Activated CD4-positive, CD25-positive, alpha-beta regulatory T cell treated with anti-CD3 and anti-CD28 coated beads, Interleukin-2, amount 50 U/mL, for 24 hours (primary cell): ENCODE measurements at places on chromosomes 1 and 21.

- no peak for ATAC-seq
These were observed 12.3 kb downstream of the LSS start for GRCh38 chr21:46216132-46216747.

- ATAC-seq: no peak
These were observed 40.1 kb upstream of the TMPRSS15 start for GRCh38 chr21:18443701-18444100.

- no peak for ATAC-seq
These were observed 17.6 kb downstream of the NPHP4 start for GRCh38 chr1:5974631-5975030.

- ATAC-seq: no peak
These were observed 15.0 kb upstream of the PTPN14 start for GRCh38 chr1:214566158-214567104.

DNA sequence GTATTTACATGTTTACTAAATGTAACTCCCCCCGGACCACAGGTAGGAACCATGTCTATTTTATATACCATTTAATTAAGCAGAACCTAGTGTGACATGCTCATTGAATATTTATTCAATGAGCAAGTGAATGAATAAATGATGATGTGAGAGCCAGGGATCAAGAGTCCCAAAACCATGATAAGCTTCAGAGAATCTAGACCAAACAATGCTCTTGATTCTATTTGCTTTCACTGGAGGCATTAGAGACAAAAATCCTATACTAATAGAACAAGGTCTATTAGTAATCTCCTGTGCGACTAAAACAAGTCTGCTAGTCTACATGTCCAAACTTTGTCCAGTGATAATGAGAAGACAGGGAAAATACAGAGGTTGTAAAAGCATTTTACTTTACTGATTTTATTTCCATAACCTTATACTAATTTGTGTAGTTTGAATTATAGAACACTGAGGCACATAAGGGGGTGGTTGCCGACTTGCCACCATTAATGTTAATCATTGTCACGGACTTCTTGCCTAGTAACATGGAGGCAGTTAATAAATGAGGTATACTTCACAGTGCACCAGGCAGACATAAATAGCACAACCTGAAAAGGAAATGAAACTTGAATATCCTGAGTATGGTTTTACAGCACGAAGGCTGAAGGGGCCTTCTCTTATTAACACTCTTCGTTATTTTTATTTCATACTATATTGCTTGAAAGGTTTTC, 69.8 kb downstream of the TBX15 start:
- no peak for ATAC-seq

DNA sequence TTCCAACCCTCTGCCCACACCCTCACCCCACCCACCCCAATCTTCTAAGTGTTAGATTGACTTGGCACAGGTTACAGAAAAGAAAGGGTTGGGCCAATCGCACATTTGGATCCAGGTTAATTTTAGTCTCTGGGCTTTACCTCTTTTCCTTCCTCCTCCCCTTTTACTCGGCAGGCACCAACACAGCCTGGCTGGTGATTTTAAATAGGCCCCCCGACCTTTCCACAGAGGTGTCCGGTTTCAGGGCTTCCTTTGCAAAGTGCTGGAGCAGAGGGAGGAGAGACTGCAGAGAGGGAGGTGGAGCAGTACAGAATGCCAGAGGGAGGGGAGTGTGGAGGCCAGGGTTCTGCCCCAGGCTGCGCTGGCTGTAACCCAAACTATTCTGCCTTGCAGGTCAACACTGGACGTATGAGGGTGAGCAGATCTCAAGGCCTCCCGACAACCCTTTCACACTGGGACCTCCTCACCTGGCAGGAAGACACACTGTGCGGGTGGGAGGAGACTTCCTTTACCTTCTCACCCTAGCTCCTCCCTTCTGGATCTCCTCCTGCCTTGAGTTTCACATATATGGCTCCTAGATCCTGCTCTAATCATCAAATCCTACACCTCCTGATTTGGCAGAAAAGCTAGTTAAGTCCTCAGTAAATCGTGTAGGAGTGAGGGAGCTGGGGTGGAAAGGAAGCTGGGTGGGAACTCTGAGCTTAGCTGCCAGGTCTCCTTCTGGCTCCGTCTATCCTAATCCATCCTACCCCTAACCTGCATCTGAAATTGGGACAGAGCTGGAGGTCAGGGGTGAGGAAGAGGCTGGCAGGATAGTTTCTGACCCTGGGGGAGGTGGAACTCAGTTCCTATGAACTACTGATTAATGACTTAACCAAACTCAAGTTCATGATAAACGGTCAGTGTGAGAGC, 2.4 kb downstream of the CA14 start:
- no peak for ATAC-seq

GRCh38 chr1:203871114-203871880, 9.9 kb downstream of the SNRPE start:
- ATAC-seq: no peak

GRCh38 chr1:114081437-114082303, 72.0 kb downstream of the SYT6 start:
- ATAC-seq: no peak

GRCh38 chr1:209896346-209896745, 41.7 kb upstream of the SYT14 start:
- no peak for ATAC-seq

DNA sequence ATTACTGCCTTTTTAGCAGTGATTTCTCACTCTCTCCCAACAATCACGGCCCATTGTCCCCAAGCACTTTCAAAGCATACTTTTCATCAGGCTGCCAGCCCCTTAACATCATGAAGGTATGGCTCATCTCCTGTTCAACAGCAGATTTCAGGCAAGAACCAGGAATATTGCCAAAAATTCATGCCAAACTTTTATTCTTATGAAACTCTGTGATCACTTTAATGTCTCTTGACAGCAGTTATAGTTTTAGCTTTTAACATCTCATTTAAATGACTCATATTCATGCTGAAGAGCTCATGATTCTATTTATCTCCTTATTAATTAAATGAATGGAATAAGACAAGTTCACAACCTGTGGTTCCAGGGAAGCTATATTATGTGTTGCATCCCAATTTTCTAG, 235.1 kb downstream of the GRIK1 start:
- no peak for ATAC-seq

- no peak for ATAC-seq
These were observed 31.6 kb downstream of the RAP1GAP start for GRCh38 chr1:21637514-21637913.

- no peak for ATAC-seq
These were observed 19.5 kb downstream of the C1orf174 start for GRCh38 chr1:3880429-3881192.

GRCh38 chr21:41777951-41778815, 11.3 kb upstream of the RIPK4 start:
- no peak for ATAC-seq

DNA sequence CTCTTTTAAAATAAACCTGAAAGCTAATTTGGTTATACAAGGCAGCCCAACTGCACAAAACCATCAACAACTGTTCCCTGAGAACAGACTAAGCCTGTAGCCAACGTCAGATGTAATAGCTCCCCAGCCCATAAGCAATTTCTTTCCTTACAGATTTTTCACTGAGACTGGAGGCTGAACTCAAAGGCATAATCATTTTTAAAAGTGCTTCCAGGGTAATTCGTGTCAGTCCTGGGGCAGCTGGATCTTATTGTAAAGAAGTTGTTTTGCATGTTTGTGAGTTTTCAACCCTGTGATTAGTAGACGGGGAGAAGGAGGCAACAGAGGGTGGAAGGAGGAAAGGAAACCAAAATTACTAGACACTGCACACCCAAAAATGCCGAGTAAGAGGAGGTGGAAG, 3.2 kb downstream of the DPT start:
- no peak for ATAC-seq

GRCh38 chr1:23931491-23931880, 18.3 kb upstream of the CNR2 start:
- ATAC-seq: no peak

DNA sequence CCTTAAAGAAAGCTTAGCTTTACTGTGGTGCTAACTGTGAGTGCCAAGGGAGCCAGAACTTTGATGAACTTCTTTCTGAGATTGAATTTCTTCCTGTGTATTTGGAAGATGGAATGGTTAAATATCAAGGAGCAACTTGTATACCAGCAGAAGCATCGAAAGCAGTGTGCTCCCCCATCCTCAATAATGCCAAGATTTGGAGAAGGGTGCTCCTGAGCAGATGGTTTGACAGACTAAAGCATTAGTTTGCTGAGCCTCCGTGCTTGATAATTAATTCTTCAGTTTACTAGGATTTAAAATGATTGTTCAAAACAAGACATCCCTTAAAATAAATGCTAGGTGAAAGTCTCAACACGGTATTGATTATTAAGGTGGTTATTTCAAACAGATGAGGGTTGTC, 42.4 kb upstream of the AKT3 start:
- no peak for ATAC-seq

DNA sequence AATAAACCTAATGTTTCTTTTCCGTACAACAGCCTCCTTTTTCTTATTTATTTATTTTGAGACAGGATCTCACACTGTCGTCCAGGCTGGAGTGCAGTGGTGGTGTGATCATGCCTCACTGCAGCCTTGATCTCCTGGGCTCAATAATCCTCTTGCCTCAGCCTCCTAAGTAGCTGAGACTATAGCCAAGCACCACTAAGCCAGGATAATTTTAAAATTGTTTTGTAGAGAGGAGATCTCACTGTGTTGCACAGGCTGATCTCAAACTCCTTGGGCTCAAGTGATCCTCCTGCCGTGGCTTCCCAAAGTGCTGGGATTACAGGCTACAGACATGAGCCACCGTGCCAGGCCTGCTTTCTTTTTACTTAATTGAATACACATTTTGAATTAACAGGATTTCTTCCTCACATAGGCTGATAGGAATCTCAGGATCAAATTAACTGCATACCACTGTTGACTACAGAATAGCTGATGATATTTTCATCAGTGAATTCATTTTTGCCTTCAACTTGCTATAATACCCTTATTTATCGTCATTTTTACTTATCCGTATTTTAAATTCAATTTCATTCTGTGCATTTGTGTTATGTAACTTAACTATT, 2010.5 kb downstream of the NCAM2 start:
- ATAC-seq: no peak

- no peak for ATAC-seq
These were observed 24.8 kb downstream of the HSD3B1 start for GRCh38 chr1:119531606-119532323.

DNA sequence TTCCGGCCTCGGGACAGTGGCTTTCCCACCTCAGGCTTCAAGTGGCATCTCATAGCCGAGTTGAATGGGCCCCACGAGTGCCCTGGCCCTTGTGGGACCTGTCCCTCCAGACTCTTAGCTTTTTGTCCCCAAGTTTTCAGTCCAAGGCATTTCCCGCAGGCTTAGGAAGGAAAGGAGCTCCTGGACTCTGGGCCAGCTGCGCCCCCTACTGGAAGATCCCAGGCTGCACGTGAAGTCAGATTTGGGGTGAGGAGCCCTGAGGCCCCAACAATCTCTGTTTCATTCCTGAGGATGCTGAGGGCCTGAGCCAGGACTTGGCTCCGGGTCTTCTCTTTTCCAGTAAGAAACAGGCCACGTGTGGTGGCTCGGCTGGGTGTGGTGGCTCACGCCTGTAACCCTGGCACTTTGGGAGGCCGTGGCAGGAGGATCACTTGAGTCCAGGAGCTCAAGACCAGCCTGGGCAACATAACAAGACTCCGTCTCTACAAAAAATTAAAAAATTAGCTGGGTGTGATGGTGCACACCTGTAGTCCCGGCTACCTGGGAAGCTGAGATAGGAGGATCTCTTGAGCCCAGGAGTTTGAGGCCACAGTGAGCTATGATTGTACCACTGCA, 67.4 kb downstream of the ARHGEF10L start:
- no peak for ATAC-seq

- no peak for ATAC-seq
These were observed 598.5 kb upstream of the USP24 start for GRCh38 chr1:55813618-55814017.

- no peak for ATAC-seq
These were observed 57.3 kb upstream of the CCDC190 start for GRCh38 chr1:162918151-162918754.

DNA sequence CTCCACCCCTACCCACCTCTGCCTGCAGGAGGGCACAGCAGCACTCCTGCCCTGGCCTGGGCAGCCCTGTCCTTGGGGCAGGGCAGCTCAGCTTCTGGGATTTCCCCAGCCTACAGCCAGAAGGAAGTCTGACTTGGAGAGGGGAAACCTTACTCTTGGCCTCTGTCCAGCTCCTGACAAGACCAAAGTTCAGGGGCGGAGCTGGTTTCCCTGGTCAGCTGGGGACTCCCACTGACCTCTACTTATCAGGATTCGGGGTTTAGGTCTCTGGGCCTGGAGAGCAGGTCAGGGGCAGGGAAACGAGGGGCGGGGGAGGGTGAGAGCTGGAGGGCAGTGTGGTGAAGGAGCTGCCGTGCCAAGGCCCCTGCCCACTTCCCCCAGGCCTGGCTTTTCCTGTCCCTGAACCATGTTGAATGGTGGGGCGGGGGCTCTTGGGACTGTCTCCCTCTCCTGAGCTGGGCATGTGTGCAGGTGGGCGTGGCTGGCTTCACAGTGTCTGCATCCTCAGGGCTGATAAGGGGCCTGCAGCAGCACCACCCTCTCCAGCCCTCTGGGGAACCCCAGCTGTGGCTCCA, 16.8 kb upstream of the ETV3 start:
- ATAC-seq: no peak

- ATAC-seq: no peak
These were observed 20.2 kb downstream of the TRIM45 start for GRCh38 chr1:117101334-117101733.
